Left ventricle myocardium inferior (tissue), 1 donor: ENCODE measurements at places on chromosomes 2 and 18. TPM values are rescaled to one million over a fixed set of nuclear protein-coding genes. Genes with fewer than 3 reads are reported as not detected.

DNA sequence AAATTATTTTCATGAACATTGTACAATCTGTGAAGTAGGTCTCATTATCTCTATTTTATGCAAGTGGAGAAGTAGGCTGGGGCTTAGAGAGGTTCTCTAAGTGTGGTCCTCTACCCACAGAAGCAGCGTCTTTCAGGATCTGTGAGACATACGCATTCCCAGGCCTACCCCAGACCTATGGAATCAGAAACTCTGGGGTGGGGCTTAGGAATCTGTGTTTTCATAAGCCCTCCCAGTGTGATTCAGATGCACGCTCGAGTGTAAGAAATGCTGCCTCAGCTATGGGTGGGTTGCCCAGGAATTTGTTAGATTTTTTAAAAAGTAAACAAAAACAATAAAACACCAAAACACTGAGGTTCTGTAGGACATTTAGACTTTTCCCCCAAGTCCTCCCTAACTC, 14.8 kb upstream of the ZAP70 start:
- DNase-seq, result no peak

DNA sequence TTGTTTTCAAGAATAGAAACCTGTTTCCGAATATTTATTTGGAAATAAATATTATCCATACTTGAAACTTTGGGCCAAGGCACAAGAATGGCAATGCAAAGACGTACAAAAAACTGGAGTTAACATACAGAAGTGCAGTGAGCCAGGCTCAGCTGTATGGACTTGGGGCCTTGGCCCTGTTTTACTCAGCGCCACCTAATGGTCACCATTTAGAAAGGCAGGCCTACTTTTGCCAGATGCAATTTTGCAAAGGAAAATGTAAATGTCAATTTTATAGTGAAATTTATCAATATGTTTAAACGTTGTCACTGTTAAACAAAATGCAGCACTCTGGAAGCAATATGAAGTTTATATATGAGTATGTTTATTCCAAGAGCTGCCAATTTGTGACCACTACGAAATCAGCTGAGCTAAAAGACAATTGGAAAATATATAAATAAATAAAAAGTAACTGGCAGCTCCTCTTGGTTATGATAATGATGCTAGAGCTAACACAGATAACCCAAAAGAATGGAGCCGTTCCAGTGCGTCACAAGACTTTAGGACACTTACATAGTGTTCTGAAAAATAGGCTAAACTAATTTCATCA, 155.0 kb downstream of the ARHGAP15 start:
- no peak for DNase-seq

GRCh38 chr2:207184768-207185167, 19.0 kb upstream of the KLF7 start:
- no peak for DNase-seq

DNA sequence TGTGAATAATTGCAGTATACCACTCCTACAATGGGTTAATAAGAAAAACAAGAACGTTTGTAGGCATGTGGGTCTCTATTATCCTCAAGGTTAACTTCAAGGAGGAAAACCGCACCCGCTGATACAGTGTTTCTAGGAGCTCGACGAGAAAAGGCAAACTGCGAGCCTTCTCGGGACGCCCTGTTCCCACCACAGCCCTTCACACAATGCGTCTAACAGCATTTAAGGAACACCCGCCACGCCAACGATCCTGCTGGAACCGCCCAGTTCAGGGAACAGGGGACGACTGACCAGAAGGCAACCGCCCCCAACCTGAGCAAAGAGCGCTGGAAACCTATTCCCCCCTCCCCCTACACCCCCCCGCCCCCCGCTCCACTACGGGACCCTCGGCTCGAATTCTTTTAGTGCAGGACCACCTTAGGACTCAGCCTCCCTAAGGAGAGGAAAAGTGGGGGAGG, 710 bp upstream of the TMSB10 start:
- peak; percentile 82 for DNase-seq

MYO5B gene
- total RNA-seq, result 0.44 TPM

- DNase-seq, result no peak
These were observed 61.5 kb downstream of the EFR3B start for GRCh38 chr2:25103287-25103871.

SEMA4C gene
- 16.6 TPM for total RNA-seq

TXNDC2 gene
- not detected for total RNA-seq
